Umbilical cord (tissue), 2 donors: ENCODE measurements at places on chromosomes 5 and 9. TPM values are rescaled to one million over a fixed set of nuclear protein-coding genes. Genes with fewer than 3 reads are reported as not detected.

OR1J2 gene
- 1.2 TPM for total RNA-seq

CMBL gene
- total RNA-seq, result 3.9 TPM

FST gene
- 76.1 TPM for total RNA-seq

LCN15 gene
- total RNA-seq, result 2.2 TPM

GRCh38 chr5:177957241-177957640 lies 38.8 kb downstream of the PROP1 start:
- no peak for DNase-seq

GRCh38 chr9:130474106-130474505 lies 29.3 kb downstream of the ASS1 start:
- no peak for DNase-seq

DNA sequence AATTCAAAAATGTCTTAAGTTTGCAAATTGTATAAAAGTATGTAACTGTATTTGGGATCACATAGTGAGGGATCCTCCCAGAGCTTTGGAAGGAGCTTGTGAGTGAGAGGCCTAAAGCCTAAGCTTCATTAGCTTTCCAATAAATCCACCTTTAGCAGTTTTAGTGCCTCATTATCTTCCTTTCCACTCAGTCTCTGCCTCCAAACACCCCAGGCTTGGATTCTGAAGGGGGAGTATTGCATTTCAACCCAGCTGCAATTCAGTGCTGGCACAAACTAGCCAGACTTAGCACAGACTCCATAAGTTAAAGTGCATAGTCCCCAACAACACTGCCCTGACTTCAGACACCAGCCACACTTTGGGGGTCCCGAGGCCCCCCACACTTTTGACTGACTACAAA lies 113.5 kb downstream of the SMARCA2 start:
- DNase-seq, result peak; percentile 85

- no peak for DNase-seq
Observed at GRCh38 chr5:16412556-16412955, 53.0 kb downstream of the ZNF622 start.

GRCh38 chr5:175889910-175890684 lies 18.7 kb downstream of the CPLX2 start:
- no peak for DNase-seq

DNA sequence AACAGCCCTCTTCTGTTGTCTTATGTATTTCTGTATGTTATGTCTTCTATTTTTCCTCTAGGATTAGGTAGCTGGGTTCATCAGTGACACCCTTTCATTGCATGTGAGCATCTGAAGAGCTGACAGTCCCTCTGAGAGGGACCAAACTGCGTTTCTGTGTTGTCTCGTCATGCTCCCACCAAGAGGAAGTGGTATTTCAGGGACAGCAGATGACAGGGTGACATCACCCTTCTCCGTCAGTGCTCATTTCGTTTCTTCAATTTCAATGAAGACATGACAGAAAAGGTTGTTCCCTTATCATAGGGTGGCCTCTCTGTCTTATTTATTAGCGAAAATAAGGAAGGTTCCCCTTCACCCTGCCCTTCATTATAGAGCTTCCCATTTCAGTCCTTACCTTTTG lies 225.9 kb upstream of the NR4A3 start:
- peak; percentile 4 for DNase-seq

- DNase-seq, result no peak
Observed at GRCh38 chr9:112559629-112560413, 73.2 kb downstream of the KIAA1958 start.

- DNase-seq, result no peak
Observed at GRCh38 chr9:28464481-28465216, 891.4 kb upstream of the C9orf72 start.

DNA sequence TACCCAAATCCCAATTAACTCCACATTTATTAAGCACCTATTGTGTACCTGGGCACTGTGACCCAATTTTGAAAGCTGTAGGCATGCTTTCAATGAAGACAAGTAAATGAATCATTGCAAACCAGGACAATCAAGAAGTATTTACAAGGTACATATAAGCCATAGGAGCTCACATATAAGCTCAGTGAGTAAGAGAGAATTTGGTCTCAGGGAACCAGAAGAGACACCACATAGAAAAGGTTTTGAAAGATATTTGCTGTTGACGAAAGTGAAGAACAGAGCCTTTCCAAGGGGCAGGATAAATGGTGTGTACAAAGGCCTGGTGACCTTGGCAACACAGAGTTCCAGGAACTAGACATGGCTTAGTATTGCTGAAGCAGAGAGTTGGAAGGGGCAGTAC lies 187.6 kb downstream of the CD180 start:
- no peak for DNase-seq

GRCh38 chr5:164422400-164422799 lies 917.0 kb downstream of the MAT2B start:
- no peak for DNase-seq

DNA sequence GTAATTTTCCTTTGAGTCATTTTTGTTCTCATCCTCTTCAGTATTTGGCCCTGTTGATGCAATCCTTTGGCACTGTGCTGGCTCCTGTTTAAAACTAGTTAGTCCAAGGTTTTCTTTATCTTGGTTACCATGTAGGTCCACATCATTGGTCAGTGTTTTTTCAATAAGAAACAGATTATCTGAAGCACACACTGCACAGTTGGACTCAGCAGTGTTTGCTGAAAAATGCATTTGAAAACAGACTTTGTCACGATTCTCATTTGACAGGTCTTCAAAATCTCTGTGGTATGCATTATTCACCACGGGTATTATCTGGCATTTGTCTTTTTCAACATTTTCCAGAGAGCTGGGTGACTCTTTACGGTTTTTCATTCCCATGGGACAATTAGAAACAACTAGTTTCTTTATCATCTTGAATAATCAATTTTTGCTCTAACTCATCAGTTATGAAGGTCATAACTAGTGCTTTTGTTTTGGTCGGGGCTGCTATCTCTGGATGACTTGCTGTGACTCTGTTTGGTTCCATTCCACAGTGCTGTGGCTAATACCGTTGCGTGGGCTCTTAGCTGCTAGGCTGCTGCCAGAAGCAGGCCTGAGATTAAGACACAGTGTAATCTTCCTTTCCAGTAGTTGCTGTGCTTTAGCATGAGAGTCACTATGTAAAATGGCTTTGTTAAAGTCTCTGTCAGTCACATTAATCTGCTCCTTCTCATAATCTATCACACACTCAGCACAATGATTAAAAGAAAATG lies 36.2 kb downstream of the NUDT12 start:
- peak; percentile 53 for DNase-seq

DNA sequence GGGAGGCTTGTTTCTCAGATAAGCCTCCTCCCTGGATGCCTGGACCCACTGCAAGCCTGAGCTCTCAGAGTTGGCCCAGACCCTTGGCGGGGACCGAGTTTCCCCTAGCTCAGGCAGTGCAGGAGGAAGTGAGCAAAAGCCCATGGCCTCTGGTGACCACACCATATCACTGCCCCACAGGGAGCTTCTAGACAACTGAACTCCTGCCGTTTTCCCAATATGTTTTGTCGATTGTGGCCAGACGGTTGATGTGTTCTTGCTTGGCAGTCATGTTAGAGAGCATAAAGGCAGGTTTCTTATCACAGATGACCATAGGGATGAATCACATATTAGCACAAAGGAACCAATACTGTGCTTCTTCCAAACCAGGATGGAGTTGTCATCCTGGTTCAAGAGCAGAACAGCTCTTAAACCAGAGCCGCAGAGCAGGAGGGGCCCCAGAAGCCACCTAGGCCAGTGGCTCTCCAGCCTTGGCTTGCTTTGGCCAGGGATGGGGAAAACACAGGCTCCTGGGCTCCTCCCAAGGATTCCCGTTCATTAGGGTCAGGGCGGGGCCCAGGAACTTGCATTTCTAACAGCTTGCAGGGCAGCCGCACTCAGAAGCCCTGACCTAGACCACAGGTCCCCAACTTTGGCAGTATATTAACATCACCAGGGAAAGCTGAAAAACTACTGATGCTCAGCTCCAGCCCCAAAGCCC lies 113.1 kb upstream of the TBC1D2 start:
- DNase-seq, result no peak

DNA sequence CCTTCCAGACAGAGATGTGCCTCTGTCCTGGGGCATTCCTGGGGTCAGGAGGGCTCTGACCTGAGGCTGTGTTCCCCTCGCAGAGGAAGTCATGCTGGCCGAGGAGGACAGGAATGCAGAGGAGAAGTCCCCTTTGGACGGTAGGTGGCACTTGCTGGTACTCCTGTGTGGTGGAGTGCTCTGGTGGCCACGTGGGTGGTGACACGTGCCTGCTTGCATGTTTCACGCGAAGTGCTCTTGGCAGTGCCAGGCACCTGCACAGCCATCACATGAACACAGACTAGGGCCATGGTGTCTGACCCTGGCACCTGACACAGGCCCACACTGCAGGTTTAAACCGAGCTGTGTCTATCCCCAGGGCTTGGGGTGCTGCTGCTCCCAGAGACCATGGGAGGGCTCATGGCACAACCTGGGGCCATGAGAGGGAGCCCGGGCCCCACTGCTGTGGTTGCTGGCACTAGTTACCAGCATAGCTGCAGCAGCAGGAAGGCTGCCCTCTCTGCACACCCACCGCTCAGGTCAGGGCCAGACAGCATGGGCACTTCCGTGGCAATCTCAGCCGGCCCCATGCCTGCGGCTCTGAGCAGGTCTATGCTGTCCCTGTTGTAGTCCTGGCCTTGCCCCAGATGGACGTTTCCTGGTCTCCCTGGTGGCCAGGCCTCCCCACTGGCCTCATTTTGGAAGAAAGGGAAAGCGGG lies 79.3 kb downstream of the CACNA1B start:
- DNase-seq, result no peak

DNA sequence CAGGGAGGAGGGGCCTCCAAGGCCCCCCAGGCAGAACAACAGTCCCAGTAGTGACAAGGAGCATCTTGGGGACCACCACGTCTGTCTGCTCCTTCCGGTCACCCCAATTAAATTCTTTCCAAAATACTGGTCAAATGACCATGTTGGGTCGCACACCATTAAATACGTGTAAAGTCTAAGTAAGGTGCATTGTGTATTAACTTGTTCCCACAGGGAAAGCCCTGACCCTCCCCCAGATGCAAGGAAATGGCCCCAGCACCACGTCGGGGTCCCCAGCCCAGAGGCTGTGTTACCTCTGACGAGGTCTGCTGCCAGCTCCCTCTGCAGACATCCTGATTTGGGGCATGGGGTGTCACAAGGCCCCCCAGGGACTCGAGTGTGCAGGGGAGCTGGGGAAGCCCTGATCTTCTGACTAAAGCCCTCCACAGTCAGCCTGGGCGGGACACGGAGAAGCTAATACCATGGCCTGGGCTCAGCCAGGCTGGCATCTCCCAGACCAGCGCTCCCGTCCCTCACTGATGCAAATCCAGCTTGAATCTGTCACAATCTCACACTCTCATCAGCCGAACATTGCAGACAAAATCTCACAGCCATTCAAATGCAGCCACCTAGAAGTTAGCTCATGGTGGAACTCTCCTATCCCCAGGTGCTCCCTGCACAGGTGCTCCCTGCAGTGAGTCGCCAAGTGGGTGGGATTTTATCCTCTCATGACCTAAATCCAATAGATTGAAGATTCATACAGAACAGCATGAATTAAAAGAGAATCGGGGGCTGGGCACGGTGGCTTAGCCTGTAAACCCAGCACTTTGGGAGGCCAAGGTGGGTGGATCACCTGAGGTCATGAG lies 13.6 kb downstream of the TERT start:
- no peak for DNase-seq

- no peak for DNase-seq
Observed at GRCh38 chr5:36073595-36074216, 7.0 kb upstream of the UGT3A2 start.
